Right renal pelvis (tissue), 4 donors: ENCODE measurements at places on chromosomes 2 and 18.

DNA sequence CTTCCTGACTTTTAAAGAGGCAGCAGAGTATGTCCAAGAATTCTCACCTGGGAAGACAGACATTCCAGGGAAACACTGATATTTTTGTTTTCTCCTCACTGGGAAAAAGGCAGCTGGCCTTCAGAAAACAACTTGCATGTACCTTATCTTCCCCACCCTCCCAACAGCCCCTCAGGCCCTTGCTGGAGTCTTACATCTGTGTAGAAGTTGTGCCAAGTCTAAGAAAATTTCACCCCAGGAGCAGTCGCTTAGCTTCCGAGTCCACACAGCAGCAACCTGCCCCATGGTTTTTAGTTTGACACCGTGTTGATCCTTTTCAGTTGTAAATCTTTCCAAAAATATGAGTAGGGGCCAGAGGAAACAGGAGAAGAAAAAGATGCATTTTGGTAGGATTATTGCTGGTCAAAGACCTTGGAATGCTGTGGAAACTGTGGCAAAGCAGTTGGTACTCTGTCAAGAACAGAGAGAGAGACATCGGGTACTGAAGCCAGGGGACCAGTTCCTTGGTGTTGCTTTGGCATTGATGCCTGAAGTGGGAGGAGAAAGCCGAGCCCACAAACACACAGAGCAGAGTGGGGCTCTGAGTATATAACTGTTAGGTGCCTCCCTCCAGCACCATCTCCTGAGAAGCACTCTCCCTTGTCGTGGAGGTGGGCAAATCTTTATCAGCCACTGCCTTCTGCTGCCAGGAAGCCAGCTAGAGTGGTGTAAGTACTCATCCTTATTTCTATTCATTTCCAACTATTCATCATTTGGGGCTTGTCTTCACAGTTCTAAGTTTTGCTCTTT lies at the start of gene SLC14A1:
SLC14A1 (plus strand) TSS at position 615 of the 789 bp plus-strand sequence. CDS start 6,140 bp downstream, outside the sequence.
- DNase-seq, result no peak

DNA sequence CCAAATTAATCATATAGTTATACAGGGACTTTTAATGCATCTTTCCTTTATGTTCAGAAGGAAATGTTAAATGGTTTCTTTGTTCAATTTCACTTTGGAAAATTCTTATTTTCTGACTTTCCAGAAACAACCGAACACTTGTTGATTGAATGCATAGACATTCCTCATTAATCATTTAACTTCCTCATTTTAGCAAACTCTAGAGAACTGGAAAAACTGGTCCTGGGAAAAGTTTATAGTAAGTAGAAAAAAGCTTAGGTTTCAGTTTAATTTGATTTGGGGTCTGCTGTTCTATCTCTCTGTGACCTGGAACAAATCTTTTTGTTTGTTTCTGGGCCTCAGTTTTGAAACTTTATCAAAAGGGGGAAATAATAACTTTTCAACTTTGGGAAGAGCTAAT lies 320.4 kb downstream of the CMPK2 start:
- DNase-seq, result no peak

DNA sequence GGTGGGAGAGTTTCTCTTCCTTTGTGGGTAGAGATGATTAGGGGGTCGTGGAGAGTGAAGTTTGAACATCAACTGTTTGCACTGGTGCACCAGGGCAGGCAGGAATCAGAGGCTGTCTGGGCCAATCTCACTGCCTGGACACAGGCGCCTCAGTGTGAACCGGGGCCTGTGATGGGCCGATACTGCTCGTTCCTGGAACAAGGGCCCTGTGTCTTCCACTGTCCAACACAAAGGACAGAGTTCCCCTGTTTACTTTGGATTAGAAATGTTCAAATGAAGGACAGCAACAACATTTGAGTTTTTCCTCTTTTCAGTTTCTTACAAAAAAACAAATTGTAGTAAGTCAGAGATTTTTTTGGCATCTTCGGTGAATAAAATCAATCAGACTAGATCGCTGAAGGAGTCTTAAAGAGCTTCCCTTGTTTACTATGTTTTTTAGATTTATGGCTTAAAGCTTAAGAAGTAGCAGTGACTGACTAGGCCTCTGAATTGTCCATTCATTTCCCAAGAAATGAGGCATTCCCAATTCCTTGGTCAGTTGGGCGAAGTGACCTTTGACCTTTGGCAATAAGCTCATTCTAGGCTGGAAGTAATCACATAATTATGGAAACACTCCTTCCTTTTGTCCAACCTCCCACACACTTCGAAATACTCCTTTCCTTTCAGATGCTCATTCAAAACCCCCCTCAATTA lies 11.6 kb upstream of the TGFA start:
- DNase-seq, result no peak

GRCh38 chr2:88753833-88754584 lies 62.5 kb downstream of the RPIA start:
- DNase-seq, result no peak

- no peak for DNase-seq
Observed at GRCh38 chr2:162734866-162735265, 103.7 kb downstream of the KCNH7 start.

- DNase-seq, result no peak
Observed at GRCh38 chr2:120134263-120134662, 88.9 kb downstream of the TMEM185B start.

- no peak for DNase-seq
Observed at GRCh38 chr2:1011006-1011405, 60.4 kb downstream of the SNTG2 start.

DNA sequence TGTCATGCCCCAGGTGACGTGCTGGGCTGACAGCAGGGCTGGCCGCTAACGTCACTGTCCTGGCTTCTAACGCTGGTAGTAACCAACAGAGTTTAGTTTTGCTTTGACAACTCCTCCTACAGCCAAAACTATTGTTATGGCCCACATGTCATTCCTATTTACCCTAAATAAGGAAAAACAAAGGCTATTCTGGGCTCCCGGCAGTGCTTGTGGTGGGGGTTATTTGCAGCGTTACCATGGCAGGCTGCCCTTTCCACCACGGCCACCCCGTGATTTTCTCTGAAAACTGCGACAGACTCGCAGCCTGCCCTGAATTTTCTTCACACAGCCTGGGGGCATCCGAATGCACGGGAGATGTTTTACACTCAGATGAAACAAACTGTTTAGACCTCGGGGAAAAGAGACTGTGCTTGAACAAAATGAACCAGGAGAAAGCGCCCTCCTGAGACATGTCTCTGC lies 115.2 kb downstream of the FAM210A start:
- no peak for DNase-seq

DNA sequence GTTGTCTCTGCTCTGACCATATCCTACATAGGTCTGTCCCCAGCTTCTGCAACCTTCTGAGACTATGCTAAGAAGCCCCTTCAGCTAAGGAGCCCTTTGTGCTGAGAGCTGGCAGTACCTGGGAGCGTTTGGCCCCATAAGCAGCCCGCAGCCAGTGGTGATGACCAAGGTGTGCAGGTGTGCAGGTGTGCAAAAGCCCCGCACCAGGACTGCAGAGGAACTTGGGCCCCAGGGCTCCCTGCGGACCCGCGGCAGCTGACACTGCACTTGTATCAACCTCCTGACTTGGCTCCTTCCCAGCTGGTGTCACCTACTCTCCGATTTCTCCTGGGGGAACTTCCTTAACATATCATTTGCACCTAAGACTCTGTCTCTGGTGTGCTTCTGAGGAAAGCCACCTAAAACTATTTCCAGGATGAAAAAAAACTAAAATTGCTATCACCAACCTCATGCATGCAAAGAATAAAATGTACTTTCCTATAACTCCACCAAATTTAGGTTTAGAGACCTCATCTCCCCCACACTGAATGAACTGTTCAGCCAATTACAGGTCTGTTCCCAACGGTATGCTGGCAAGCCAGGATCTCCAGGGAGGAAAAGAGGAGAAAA lies 16.1 kb upstream of the GNAL start:
- no peak for DNase-seq

DNA sequence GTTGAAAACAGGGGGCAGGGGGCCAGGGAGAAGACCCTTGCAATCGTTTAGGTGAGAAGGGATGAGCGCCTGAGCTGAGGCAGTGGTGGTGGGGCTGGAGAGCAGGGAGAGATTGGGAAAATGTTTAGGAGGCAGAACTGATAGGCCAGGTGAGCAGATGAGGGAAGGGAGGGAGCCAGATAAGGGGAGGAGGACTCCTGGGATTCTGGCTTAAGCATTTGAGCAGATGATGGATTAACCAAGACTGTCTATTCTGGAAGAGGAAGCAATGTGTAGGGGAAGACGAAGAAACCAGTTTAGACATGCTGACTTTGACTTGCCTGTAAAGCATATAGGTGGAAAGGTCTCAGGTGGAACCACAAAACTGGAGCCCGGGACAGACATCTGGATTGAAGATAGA lies 49.9 kb upstream of the ASPRV1 start:
- no peak for DNase-seq

- DNase-seq, result no peak
Observed at GRCh38 chr18:25516747-25517498, 165.0 kb upstream of the ZNF521 start.

DNA sequence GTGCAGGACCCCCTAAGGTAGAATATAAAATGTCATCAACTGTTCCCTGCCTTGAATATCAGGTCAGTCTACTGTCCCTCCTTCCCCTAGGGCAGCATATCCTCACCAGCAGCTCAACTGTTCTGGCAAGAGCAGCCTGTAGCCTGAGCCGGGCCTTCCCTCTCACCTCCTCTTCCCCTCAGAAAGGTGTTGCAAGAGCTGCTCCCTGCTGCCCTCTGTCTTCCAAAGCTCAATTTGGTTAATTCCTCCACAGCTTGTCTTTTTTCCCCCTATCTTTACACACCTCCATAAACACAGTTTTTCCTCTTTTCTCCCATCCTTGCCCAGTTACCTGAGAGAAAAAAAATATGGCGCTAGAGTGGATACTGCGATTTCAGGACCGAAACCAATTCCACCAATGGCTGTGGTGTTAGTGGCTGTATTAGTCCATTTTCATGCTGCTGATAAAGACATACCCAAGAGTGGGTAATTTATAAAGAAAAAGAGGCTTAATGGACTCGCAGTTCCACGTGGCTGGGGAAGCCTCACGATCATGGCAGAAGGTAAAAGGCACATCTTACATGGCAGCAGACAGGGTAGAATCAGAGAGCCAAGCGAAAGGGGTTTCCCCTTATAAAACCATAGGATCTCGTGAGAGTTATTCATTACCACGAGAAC lies 184.7 kb downstream of the MREG start:
- DNase-seq, result no peak

GRCh38 chr2:119383410-119384140 lies 16.8 kb downstream of the DBI start:
- no peak for DNase-seq

DNA sequence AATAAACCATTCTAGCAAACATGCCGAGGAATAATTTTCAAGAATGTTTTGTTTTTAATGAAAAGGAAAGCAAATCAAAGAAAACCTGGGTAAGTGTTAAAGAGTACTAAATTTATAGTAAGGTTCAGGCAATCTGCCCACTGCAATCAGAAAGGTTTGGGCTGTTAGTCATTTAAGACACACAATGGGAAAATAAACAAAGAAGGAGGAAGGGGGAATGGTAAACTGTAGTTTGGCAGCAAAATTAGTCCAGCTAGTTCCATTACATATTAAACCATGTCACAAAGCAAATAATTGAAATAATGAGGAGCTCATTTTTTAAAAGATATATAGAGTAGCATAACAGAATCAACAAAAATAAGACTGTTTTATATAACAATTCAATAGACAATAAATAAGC lies 87.5 kb upstream of the COPS8 start:
- no peak for DNase-seq

DNA sequence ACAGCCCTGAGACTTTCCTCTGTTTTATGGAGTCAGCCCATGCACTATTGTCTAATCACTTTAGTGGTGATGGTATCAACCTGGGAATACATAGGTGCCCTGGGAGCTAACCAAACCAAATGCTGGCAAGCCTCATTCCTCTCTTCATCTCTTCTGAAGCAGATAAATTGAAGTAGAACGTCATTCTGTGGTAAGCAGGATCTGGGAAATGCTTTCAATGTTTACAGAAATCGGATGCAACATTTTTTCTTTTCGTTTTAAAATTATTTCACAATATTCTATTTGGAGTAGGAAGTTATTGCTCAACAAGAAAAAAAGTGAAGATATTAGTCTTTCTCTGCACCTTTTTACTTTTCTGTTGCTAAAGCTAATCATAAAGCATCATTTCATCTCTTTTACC lies 114.2 kb downstream of the RBMS1 start:
- DNase-seq, result no peak

GRCh38 chr2:227703961-227704360 lies 13.9 kb downstream of the SLC19A3 start:
- DNase-seq, result no peak

GRCh38 chr2:39091543-39091942 lies 29.3 kb downstream of the SOS1 start:
- no peak for DNase-seq

GRCh38 chr2:172599947-172600346 lies 44.1 kb downstream of the PDK1 start:
- no peak for DNase-seq

DNA sequence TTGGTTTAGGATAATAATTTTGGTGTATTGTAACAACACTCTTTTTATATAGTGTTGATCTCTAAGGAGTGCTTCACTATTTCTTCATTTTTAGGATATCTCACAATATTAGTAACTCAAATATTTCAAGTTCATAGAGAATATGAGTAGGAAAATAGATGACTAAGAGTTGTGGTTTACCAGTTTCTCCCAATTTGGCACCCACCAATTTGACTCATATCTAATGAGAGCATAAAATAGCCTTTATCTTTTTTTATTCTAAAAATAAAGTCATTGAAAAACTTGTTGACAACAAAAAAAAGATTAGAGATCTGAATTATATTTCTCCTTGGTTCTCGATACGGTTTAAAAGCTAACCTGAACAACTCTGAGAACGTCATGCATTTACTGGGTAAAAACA lies 204.0 kb downstream of the PARD3B start:
- no peak for DNase-seq

DNA sequence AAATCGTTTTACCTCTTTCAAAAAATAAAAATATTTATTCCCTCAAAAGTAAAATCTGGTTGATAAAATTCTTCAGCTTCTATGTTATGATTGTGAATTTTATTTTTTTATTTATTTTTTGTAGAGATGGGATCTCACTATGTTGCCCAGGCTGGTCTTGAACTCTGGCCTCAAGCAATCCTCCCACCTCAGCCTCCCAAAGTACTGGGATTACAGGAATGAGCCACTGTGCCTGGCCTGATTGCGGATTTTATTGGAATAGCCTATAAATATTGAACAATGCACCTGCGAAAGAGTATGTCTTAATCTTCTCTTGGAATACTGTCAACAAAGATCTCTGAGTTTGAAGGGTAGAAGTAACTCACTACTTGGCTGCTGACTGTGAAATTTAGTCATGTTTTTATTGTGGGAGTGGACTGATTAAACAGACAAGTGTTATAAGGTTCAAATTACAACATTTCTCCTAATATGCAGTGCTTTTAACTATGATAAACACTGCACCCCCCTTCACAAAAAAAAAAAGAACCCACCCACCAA lies 138.0 kb downstream of the AFF3 start:
- DNase-seq, result no peak

- DNase-seq, result no peak
Observed at GRCh38 chr2:42567364-42567763, 1.1 kb upstream of the MTA3 start.
